ENCODE measurements at places on chromosomes 5 and 9.

GRCh38 chr9:83379045-83379444 lies 159.2 kb downstream of the FRMD3 start:
- no peak for DNase-seq

GRCh38 chr5:9642621-9643020 lies 12.5 kb upstream of the TAS2R1 start:
- no peak for DNase-seq

GRCh38 chr5:168964182-168964581 lies 336.8 kb downstream of the SLIT3 start:
- DNase-seq: no peak

GRCh38 chr9:33868440-33868973 lies 51.5 kb downstream of the UBE2R2 start:
- no peak for DNase-seq

GRCh38 chr9:22363421-22363887 lies 83.2 kb upstream of the DMRTA1 start:
- DNase-seq: no peak

GRCh38 chr5:133311176-133311575 lies 259.4 kb downstream of the HSPA4 start:
- no peak for DNase-seq

Measured in activated naive CD4-positive, alpha-beta T cell (primary cell).